ENCODE measurements at places on chromosomes 1 and 21. TPM values are rescaled to one million over a fixed set of nuclear protein-coding genes. Genes with fewer than 3 reads are reported as not detected.

- no peak for DNase-seq
Observed at GRCh38 chr1:157139052-157139715, 989 bp upstream of the ETV3 start.

- DNase-seq, result no peak
Observed at GRCh38 chr1:17646444-17647280, 107.2 kb downstream of the ARHGEF10L start.

DNA sequence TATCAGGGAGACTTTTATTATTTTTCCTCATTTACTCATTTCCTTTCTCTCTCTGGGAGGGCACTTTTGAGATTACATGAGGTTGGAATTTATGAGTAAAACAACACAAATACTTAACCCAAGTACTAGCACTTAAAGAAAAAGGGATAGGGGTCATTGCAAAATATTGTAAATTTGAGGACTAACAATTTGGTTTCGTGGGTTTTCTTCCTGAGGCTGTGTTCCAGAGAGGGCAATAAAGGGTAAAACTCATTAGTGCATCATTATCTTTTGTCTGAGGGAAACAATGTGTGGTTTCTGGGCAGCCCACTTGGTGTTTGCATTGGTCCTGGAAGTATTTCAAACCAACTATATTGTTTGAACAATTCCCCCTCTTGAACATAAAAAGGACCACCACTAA, 96.5 kb downstream of the GREM2 start:
- DNase-seq, result peak; percentile 47

- no peak for DNase-seq
Observed at GRCh38 chr1:161297415-161297814, 12.4 kb downstream of the MPZ start.

DNA sequence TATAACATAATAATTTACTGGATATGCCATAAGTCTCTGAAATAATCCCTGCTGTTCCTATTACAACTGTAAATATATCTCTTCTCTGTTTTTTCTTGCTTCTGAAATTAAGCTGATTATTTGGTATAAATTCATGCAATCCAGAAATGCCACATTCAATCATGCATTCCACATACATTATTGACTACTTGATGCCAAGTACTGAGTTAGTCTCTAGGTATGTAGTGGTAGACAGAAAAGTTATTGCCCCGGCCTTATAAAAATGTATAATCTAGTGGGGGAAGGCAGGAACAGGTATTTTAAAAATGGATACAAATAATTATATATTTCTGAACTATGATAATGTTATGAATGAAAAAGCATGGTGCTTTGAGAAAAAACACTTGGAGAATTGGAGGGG, 338.6 kb upstream of the SNX7 start:
- no peak for DNase-seq

DNA sequence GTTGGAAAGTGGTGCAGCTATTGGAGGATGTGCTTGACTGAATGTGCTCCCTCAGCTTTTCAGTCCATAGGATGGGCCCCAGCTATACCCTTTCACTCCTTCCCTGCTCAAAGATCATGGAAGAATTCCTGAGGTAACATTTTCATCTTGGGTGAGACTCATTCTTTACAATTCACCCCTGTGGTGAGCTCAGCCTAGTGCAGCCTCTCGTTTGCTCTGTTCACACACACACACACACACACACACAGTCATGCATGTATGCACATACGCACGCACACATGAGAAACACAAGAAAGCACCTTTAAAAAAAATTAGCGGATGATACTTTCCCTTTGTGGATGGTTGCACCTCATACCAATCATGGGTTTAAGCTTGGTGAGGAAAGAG, 25.8 kb downstream of the CCN1 start:
- DNase-seq, result peak; percentile 40

GRCh38 chr1:229035054-229035747, 235.7 kb upstream of the RAB4A start:
- no peak for DNase-seq

GRCh38 chr1:16413191-16413590, 24.0 kb downstream of the SPATA21 start:
- peak; percentile 10 for DNase-seq

- DNase-seq, result no peak
Observed at GRCh38 chr1:221381910-221382623, 359.8 kb downstream of the DUSP10 start.

- no peak for DNase-seq
Observed at GRCh38 chr1:225461533-225462428, 33.9 kb upstream of the LBR start.

DNA sequence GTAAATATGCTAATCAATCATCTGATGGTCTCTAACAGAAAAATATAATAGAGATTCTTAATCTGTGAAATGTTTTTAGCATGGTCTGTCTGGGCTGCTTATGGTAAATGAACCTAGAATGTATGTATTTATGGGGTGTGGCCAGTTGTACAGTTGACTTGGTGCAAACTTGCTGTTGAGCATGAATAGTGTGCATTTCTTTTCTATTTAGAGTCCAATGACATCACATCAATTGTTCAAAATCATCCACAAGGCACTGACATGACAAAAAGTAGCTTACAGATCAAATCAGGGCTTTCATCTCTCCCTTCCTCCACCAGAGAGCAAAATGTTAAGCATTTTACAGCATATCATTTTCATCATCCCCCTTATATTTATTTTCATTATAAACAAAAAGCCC, 1010.3 kb downstream of the KCNT2 start:
- DNase-seq, result no peak

The CAPN8 gene
- total RNA-seq, result not detected

The NID1 gene
- total RNA-seq, result 17.5 TPM

The AZIN2 gene
- total RNA-seq, result 5.5 TPM

All from HT1080 (cell line).